ENCODE measurements at places on chromosomes 16 and 17. TPM values are rescaled to one million over a fixed set of nuclear protein-coding genes. Genes with fewer than 3 reads are reported as not detected.
A peak's percentile ranks its signal among the peaks of the same experiment; 100 is the strongest.

TBX6 gene
- 1.6 TPM for total RNA-seq

CCDC57 gene
- total RNA-seq: 46.2 TPM

CCL18 gene
- not detected for total RNA-seq

CTRB2 gene
- total RNA-seq: 0.63 TPM

ZDHHC7 gene
- total RNA-seq: 65.0 TPM

HSD17B1 gene
- total RNA-seq: 4.3 TPM

KRT27 gene
- total RNA-seq: not detected

TMEM106A gene
- 5.8 TPM for total RNA-seq

KRT25 gene
- not detected for total RNA-seq

HBM gene
- not detected for total RNA-seq

- H3K4me3 ChIP-seq: peak overlapping the region; percentile 70
- DNase-seq: peak; percentile 3
- no peaks in the 10 kb centered on the region for H3K27me3 ChIP-seq
- H3K4me1 ChIP-seq: peaks cover 16% of the 10 kb centered on the region
Measured at GRCh38 chr16:48244863-48245195, 729 bp downstream of the LONP2 start.

- no peaks in the 10 kb centered on the region for H3K4me1 ChIP-seq
- H3K27me3 ChIP-seq: peaks cover 100% of the 10 kb centered on the region
- no peak overlapping the region for H3K4me3 ChIP-seq
Measured at GRCh38 chr17:48748718-48749566, 20.4 kb upstream of the HOXB13 start.

DNA sequence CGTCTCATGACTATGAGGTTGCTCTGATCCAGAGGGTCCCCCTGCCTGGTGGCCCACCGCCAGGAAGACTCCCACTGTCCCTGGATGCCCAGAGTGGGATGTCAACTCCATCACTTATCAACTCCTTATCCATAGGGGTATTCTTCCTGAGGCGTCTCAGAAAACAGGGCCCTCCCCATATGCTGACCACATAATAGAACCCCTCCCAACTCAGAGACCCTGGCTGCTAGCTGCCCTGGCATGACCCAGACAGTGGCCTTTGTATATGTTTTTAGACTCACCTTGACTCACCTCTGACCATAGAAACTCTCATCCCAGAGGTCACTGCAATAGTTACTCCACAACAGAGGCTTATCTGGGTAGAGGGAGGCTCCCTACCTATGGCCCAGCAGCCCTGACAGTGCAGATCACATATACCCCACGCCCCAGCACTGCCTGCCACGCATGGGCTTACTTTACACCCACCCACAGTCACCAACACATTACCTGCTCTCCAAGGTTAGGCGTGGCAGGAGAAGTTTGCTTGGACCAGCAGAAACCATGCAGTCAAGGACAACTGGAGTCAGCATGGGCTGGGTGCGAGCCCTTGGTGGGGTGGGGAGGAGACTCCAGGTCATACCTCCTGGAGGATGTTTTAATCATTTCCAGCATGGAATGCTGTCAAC lies 2.3 kb upstream of the G6PC1 start:
- no peak for DNase-seq
- H3K4me1 ChIP-seq: peaks cover 3% of the 10 kb centered on the region
- H3K4me3 ChIP-seq: no peak overlapping the region

DNA sequence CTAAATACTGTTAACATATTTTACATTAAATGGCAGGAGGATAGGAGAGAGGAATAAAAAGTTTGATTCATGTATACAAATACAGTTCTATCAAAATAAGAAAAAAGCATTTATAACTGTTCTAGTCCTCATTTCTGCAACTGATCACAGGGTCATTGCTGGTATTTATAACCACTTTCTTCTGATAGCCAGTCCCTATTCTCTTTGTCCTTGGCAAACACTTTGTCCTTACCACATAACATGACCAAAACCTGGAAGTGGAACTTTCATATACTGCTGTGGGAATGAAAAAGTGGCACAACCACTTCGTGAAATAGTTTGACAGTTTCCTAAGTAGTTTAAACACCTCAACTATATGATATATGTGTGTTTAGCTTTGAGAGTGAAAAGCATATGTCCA lies 83.3 kb downstream of the CDRT15 start:
- no peak for DNase-seq
- no peak overlapping the region for H3K4me3 ChIP-seq
- no peaks in the 10 kb centered on the region for H3K36me3 ChIP-seq

GRCh38 chr17:42423766-42424165 lies 710 bp upstream of the CAVIN1 start:
- H3K4me3 ChIP-seq: peak overlapping the region; percentile 52
- H3K4me1 ChIP-seq: peaks cover 25% of the 10 kb centered on the region
- no peak for DNase-seq
- no peaks in the 10 kb centered on the region for H3K36me3 ChIP-seq

DNA sequence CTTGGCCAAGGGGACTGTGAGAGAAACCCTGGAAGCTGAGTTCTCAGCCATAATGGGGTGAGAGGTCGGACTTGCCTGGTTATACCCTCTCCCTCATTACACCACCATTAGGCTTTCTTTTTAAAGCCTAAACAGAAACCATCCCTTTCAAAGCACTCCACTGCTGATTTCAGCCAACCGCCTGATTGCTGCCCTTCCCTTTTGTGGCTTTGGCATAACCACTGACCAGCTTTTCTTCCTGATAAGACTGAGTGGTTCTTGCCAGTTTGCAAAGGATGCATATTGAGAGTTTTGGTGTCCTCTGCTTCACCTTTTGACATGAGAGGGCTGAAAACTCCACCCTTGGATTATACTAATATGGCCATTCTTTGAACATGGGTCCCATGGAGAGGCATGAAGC lies 308.2 kb upstream of the GOT2 start:
- H3K27ac ChIP-seq: no peak overlapping the region
- H3K27me3 ChIP-seq: no peaks in the 10 kb centered on the region
- no peak overlapping the region for H3K4me3 ChIP-seq
- no peaks in the 10 kb centered on the region for H3K36me3 ChIP-seq
- no peak for DNase-seq

DNA sequence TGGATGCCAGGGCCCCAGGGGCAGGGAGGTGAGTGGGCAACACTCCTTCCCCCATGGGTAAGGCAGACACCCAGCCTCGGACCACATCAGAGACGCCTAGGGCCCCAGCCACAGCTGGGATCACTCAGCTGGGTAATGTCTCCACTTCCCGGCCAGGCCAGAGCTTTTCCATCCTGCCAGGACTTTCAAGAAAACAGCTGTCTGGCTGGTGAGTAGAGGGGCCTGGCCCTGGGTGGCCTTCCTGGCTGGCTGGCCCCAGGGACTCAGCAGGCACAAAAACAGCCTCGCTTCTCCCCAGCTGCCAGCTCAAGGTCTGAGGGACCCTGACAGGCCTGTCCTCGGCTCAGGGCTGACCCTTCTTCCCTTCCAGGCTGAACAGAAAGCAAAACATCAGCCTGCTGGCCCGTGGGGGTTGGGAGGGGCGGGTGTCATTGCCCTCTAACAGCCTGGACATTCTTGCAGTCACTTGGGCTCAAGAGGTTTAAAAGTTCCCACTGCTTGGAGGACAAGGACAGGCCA lies 45.3 kb upstream of the JPH3 start:
- peaks cover 39% of the 10 kb centered on the region for H3K4me1 ChIP-seq
- H3K4me3 ChIP-seq: no peak overlapping the region
- no peaks in the 10 kb centered on the region for H3K36me3 ChIP-seq
- peak overlapping the region; percentile 80 for H3K27ac ChIP-seq

DNA sequence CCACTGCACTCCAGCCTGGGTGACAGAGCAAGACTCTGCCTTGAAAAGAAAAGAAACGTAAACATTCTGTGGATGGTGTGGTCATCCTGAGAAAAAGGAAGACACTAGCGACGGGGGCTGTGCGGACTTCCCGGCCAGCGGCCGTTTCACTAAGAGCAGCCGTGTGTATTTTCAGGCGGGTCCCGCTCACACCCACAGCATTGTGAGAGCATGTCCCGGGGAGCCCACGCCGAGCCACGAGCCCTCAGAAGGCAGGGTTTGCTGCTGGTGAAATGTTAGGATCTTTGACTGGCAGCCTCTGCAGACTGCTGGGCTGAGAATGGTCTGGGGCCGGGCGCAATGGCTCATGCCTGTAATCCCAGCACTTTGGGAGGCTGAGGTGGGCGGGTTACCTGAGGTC lies 40.3 kb downstream of the LMF1 start:
- no peaks in the 10 kb centered on the region for H3K27me3 ChIP-seq
- H3K36me3 ChIP-seq: peaks cover 3% of the 10 kb centered on the region
- no peak for DNase-seq
- H3K4me3 ChIP-seq: no peak overlapping the region
- no peaks in the 10 kb centered on the region for H3K4me1 ChIP-seq
- H3K27ac ChIP-seq: no peak overlapping the region

- no peaks in the 10 kb centered on the region for H3K4me1 ChIP-seq
- no peak overlapping the region for H3K4me3 ChIP-seq
- H3K36me3 ChIP-seq: no peaks in the 10 kb centered on the region
- DNase-seq: no peak
Measured at GRCh38 chr17:4130715-4131114, 12.1 kb downstream of the ZZEF1 start.

DNA sequence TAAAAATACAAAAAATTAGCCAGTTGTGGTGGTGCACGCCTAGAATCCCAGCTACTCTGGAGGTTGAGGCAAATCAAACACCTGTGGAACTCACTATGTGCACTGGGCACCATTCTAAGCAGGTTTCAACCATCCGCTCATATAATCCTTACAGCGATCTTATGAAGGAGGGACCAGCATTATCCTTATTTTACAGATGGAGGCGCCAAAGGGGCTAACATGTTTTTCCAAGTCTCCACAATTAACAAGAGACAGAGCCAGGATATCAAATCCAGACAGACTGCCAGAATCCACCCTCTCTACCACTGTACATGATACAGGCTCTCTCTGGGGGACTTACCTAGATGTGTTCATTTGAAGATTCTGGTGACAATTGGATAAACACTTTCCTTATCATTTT lies 479.0 kb downstream of the XYLT1 start:
- no peak overlapping the region for H3K27ac ChIP-seq
- no peak overlapping the region for H3K4me3 ChIP-seq
- no peak for DNase-seq
- H3K36me3 ChIP-seq: no peaks in the 10 kb centered on the region
- no peaks in the 10 kb centered on the region for H3K27me3 ChIP-seq

DNA sequence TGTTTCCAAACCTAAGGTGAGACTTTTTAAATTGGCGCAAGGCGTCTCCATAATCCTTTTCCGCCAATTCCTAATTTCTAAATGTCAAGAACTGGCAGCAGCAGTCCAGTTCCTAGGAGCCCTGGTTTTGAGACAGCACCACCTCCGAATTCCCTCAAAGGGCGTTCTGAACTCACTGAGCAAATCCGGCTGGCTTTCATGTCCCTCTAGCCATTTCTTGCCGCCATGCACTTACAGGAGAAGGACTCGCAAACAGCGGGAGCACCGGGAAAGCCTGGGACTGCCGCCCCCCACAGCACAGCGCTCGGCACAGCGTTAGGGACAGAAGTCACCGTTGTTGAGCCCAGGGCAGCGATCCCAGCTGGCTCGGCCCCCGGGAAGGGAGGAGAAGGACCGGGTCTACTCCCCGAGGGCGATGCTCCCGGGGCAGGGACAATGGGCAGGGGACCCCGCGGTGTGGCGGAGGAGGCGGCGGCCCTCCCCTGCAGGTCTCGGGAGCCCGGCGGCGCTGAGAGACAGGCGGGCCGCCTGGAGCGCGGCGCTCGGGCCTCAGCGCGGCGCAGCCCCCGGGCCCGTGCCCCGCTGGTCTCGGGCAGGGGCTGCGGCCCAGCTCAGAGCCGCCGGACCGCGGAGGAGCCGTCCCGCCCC lies 545 bp downstream of the ARHGAP17 start:
- peak overlapping the region; percentile 91 for H3K27ac ChIP-seq
- no peaks in the 10 kb centered on the region for H3K4me1 ChIP-seq
- DNase-seq: peak; percentile 52
- H3K4me3 ChIP-seq: peak overlapping the region; percentile 71
- no peaks in the 10 kb centered on the region for H3K36me3 ChIP-seq
- H3K27me3 ChIP-seq: no peaks in the 10 kb centered on the region

GRCh38 chr17:76940738-76941350 lies 72.6 kb downstream of the MGAT5B start:
- H3K27me3 ChIP-seq: no peaks in the 10 kb centered on the region
- no peak overlapping the region for H3K4me3 ChIP-seq
- H3K27ac ChIP-seq: no peak overlapping the region
- no peaks in the 10 kb centered on the region for H3K36me3 ChIP-seq

DNA sequence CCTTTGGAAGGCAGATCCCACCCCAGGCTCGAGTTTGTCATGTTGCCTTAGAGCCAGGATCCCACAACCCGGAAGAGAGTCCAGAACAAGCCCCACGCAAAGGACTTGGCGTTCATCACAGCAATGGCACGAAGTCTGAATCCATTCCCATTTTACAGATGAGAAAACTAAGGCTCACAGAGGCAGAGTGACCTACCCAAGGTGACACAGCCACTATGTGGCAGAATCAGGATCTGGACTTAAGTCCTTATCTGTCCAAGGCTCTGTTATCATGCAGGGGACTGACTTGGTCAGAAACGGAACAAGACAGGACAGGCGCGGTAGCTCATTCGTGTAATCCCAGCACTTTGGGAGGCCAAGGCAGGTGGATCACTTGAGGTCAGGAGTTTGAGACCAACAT lies 86.5 kb downstream of the GSG1L start:
- no peaks in the 10 kb centered on the region for H3K4me1 ChIP-seq
- no peak for DNase-seq
- peaks cover 7% of the 10 kb centered on the region for H3K27me3 ChIP-seq
- no peak overlapping the region for H3K27ac ChIP-seq
- no peak overlapping the region for H3K4me3 ChIP-seq

- H3K27me3 ChIP-seq: no peaks in the 10 kb centered on the region
- no peak overlapping the region for H3K4me3 ChIP-seq
- peak overlapping the region; percentile 77 for H3K27ac ChIP-seq
- DNase-seq: peak; percentile 65
Measured at GRCh38 chr17:67469208-67469980, 92.3 kb downstream of the PITPNC1 start.

DNA sequence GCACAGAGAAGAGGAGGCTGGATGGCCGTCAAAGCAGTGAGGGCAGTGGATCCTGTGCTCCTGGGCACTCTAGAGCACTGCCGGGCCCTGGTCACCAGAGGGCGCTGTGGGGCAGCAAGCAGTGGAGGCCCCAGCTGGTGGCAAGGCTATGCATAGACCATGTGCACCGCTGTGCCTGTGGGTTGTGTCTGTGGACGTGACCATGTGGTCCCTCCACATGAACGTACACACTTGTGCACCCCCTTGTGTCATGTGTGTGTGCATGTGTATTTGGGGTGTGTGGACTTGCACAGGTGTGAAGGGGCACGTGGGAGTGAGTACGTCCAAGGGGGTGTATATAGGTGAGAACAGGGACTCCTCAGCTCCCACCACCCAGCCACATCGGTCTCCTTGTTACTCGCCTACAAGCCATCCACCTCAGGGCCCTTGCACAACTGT lies 4.4 kb upstream of the MAP2K3 start:
- H3K4me1 ChIP-seq: peaks cover 2% of the 10 kb centered on the region
- no peak overlapping the region for H3K4me3 ChIP-seq
- H3K27ac ChIP-seq: no peak overlapping the region
